ENCODE measurements at places on chromosomes 11 and 22.

DNA sequence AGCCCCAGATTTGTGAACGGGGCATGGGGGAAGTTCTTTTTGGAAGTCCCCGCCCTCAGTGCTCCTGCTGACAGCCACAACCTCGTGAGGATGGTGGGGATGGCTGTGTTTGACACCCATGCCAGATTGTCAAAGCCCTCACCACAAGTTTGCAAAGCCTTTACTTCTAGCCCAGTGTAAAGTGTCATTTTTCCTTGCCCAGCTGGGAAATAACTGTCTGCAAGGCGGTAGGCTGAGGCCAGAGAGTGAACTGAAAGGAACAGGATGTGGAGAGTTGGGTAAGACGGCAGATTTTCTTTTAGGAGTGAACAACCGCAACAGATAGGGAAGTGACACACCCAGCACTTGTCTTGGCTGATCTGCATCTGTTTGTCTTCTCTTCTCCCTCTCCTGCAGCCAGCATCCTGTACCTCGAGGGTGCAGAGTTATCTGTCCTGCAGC is 13.6 kb downstream of the IL17RA start:
- peak; percentile 40 for DNase-seq

DNA sequence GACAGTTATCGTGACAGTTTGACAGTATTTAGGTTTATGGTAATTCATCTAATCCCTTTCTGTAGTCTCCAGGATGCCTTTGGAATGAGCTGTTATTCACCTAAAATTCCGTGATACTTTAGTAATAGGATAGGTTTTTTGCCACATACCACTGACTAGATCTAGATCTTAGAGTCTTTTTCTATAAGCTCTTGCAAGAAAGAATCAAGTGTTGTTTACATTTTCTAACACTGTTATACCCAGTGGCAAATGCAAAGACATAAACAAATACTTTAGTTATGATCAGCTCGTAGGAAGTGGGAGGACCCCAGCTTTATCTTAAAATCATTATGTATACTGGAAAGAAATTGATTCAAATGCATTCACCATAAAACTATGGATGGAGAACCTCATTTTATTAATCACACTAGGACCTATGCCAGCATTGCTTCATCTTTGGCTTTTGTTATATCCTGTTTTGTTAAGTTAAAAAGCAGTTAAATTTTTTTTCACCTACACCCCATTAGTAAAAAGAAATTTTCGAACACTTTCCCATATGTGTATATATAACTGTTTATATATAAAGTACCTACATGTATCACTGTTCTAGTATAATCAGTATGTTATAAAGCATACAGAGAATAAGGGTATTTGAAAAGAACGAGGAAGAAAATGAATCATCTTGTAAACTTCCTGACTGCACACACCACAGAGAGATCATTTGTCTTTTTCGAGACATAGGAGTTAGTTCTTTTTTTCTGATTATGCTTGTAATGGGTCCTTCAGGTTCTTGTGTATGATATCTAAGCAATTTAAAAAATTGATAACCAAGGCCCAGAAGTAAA is 60.9 kb downstream of the PDHX start:
- DNase-seq = no peak

GRCh38 chr11:69915501-69916250 is 96.5 kb upstream of the FGF3 start:
- DNase-seq = peak; percentile 20

DNA sequence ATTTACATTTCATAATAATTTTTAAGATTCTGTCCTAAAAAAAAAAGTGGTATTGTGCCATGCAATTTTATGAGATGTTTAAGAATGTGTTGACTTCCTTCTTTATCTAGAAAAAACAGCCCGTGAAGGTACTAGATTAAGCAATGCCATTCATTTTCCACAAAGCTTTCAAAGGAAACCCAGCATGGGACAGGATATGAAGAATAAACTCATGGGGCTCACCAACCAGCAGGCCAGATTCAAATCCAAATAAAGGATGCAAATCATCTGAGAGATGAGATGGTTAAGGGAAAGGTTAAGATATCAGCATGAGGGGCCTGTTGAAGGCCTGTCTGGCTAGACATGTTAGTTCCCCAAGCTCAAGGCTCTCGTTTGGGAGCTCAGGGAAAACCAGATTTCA is 199.1 kb downstream of the SWAP70 start:
- no peak for DNase-seq

DNA sequence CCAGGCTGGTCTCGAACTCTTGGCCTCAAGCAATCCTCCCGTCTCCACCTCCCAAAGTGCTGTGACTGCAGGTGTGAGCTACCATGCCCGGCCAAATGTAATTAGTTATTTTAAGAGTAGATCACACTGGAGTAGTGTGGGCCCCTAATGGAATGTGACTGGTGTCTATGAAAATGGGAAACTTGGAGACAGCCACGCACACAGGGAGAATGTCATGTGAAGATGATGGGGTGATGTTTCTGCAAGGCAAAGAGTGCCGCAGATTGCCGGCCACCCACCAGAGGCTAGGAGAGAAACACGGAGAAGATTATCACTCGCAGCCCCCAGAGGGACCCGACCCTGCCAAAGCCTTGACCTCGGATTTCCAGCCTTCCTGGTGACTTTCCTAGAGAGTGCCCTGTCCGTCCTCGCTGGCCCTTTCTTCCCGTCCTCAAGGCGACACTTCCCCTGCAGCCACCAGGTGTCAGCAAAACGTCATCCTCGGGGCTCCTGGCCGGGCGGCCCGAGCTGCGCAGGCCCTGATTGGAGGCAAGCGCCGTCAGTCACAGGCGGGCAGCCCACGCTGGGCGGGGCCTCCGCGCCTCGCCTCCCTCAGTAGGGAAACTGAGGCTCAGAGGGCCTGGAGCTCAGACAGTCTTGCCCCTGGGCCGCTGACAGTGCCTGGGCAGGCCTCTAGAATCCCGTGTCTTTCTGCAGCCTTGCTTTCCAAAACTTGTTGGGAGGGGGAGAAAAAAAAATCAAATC is 16.3 kb downstream of the CRYBB2 start:
- peak; percentile 30 for DNase-seq

DNA sequence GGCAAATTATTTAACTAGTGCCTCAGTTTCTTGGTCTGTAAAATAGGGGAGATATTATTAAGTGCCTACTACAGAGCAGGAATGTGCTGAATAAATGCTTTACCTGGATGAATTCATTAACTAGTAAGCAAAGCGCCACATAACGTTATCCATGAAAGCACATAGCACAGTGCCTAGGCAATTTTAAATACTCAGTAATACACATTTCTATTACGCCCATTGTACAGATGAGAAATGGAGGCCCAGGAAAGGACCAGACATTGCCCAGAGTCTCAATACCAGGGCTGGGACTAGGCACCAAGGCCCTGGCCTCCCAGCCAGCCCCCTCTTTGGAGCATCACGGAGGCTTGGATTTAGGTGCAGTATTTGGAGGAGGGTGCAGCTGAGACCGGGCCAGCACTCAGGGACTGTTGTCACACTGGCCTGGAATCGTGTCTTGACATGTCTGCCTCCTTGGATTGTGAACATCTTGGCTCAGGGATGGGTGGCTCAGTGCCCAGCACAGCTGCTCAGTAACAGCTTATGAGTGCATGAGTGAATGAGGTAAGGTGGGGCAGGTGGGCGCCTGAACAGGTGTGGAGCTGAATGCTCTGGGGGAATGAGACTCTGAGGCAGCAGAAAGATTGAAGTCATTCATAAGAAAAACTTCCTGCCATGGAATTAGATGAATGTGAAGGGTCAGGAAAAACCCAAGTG is 42.1 kb upstream of the TPBGL start:
- DNase-seq = no peak

GRCh38 chr22:48736593-48737460 is 1090.8 kb downstream of the BRD1 start:
- DNase-seq = no peak

All from KG1 (cell line).